CD4-positive, alpha-beta T cell treated with Interleukin-21 for 1 hour (primary cell): ENCODE measurements at places on chromosomes 3 and 15.

DNA sequence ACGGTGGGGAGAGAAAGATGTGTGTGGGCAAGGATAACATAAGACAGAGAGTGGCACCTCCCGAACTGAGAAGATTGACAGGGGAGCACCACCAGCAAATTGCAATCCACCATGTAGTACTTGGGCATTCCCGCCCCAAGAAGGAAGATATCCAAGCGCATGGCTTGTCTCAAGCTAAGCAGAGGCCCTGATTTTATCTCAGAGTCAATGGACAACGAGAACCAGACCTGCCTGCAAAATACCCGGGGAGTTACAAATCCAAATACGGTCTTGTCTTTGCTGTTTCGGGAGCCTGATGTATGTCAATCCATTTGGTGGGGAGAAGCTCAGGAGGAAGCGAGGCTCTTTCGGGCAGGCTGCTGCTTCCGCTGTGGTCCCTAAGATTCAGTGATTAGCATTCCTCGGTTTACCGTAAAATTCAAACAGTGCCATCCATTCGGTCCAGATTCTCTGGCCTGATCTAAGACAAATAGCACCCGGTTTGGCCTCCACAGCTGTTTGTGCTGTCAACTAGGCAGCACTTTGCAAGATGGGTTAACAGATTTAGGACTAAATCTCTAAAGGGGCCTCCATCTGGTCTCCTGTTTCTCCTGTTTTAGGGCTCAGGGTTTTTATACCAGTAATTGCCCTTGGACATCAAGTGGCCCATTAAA lies 97.7 kb upstream of the WNT5A start:
- no peak for DNase-seq

GRCh38 chr3:46960081-46960701 lies 16.4 kb downstream of the CCDC12 start:
- no peak for DNase-seq

- DNase-seq, result no peak
These were observed 26.0 kb downstream of the FBXW12 start for GRCh38 chr3:48397767-48398681.

- DNase-seq, result no peak
These were observed 26.3 kb downstream of the FAN1 start for GRCh38 chr15:30929982-30930381.

- no peak for DNase-seq
These were observed 6.0 kb upstream of the CCR8 start for GRCh38 chr3:39323494-39323893.

- DNase-seq, result no peak
These were observed 75.1 kb downstream of the MOBP start for GRCh38 chr3:39542588-39542988.

- no peak for DNase-seq
These were observed 27.0 kb downstream of the ALDH1A2 start for GRCh38 chr15:58038426-58039078.
